ENCODE measurements at places on chromosomes 12 and 14. TPM values are rescaled to one million over a fixed set of nuclear protein-coding genes. Genes with fewer than 3 reads are reported as not detected.

- DNase-seq = no peak
These were observed 10.5 kb downstream of the CINP start for GRCh38 chr14:102352213-102352612.

DNA sequence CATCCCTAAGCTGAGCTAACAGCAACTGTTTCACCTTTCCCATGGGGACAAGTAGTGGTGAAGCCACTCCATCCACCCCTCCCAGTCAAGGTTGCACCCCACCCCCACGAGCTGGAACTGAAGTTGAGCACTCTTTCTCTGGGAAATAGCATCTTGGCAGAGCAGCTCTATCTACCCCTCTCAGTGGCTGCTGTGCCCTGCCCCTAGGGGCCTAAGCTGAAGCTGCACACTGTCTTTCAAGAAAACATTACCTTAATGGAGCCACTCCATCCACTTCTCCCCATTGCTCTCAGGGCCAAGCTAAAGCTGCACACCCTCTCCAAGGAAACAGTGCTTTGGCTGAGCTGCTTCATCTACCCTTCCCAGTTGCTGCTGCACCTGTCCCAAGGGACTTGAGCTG is 170.6 kb upstream of the CCDC196 start:
- no peak for DNase-seq

DNA sequence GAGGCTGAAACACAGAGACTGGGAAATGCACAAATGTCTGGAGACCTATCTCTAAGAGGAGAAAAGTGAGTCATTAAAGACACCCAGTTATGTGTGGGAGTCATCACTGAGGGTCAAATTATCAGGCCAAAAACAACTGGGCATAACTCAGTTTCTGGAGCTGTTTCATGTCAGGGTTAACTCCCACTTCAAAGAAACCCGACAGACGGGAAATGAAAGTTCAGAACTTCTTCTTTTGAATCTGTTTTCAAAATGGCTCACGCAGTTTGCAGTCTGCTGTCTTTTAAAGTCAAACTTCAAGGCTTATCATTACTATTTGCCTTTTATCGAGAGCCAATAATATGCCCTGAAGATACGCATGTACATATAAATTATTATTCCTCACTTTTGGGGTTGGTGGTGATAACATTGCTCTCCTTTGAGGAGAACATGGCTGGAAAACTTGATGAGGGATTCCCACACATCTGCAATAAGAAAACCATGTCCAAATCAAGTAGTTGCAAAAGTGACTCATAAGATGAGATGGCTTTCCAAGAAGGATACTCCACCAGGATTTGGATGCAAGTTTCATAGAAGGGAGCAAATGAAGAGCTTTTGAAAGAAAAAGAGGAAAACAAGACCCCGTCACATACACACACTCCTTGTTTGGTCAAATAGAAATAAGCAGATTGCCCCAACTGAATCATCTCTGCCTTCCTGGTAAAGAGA is 341.4 kb downstream of the ADAMTS20 start:
- no peak for DNase-seq

DNA sequence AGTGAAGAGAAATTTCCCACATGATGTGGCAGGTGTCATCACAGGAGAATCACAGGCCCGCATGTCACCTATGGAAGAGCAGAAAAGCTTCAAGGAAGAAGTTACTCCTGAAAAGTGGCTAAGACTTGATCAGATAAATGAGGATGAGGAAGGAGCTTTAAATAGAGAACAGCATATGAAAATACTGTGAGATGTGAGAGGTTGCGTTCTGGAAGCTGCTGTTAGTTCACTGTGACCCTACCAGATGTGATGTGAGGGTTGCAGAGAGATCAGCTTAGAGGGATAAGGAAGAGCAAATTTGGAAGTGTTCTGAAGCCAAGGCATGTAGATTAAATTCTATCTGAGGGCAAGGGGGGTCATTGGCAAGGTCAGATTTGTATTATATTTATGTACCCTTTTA is 17.1 kb downstream of the ERP27 start:
- no peak for DNase-seq

- no peak for DNase-seq
These were observed 10.0 kb downstream of the PGF start for GRCh38 chr14:74945261-74945851.

- DNase-seq = no peak
These were observed 70.9 kb downstream of the STXBP6 start for GRCh38 chr14:24978862-24979724.

DNA sequence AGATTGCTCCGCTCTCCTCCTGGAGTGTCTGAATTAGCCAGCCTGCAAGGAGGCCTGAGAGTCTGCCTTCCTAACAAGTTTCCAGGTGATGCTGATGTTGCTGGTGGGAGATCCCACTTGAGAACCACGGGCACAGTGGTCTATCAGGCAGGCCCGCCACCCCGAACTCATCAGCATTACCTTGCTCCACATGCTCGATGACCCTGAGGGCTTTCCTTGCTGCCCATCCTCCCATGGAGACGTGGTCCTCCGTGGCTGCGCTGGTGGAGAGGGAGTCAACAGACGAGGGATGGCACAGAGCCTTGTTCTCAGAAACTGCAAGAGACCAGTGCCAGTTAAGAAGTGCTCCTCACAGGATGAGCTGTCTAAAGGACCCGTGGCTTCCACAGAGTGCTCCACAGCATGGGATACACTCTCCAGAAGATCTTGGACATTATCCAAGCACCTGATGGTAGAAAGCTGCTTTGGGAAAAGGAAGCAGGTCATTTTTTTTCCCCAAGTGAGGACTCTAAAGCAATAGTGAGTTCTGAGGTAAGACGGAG is 18.3 kb downstream of the HAL start:
- DNase-seq = no peak

- DNase-seq = peak; percentile 68
These were observed 17.8 kb upstream of the BCL7A start for GRCh38 chr12:122003651-122004611.

- no peak for DNase-seq
These were observed 7.4 kb downstream of the CLMN start for GRCh38 chr14:95312311-95312710.

- DNase-seq = no peak
These were observed 184.3 kb downstream of the ADGRD1 start for GRCh38 chr12:131137836-131138637.

GRCh38 chr14:101331141-101331525 is 230.2 kb upstream of the DIO3 start:
- DNase-seq = no peak

DNA sequence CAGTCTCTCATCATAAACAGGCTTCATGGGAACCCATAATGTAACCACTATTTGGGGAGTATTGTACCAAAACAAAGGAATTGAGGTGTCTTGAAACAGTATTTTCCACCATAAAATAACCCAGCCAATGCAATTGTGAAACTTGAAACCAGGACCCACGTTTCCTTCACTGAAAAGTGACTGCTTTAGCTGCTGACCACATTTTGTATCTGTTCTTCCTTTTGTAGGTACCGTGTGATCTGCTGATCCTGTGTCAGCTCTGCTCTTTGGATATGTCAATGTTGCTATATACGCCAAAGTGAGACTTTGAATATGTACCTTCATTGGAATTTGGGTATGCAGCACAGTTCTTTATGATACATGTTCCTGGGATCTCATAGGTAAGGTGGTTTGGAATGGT is 95.1 kb upstream of the CNTN1 start:
- no peak for DNase-seq

GRCh38 chr12:50936821-50937530 is 15.4 kb upstream of the HIGD1C start:
- no peak for DNase-seq

- no peak for DNase-seq
These were observed 417.3 kb downstream of the SNAPC1 start for GRCh38 chr14:62179367-62180018.

Gene HOXC5
- not detected for total RNA-seq

Gene RBM19
- 79.9 TPM for total RNA-seq

Gene CMKLR1
- total RNA-seq = 0.05 TPM

Gene FGD4
- 1.8 TPM for total RNA-seq
